Left lobe of liver (tissue), 2 donors: ENCODE measurements at places on chromosomes 16 and 17. TPM values are rescaled to one million over a fixed set of nuclear protein-coding genes. Genes with fewer than 3 reads are reported as not detected.

The CCL7 gene
- total RNA-seq = not detected

The TTLL6 gene
- total RNA-seq = not detected

The ATAD5 gene
- total RNA-seq = 0.45 TPM

GRCh38 chr16:55488306-55488705 is 9.3 kb downstream of the MMP2 start:
- no peak for DNase-seq

DNA sequence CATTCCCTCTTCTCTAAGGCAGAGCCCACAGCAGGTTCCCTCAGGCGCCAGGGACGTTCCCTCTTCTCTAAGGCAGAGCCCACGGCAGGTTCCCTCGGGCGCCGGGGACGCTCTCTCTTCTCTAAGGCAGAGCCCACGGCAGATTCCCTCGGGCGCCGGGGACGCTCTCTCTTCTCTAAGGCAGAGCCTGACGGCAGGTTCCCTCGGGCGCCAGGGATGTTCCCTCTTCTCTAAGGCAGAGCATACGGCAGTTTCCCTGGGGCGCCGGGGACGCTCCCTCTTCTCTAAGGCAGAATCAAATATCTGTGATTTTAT is 24.3 kb downstream of the ACSF3 start:
- DNase-seq = no peak

DNA sequence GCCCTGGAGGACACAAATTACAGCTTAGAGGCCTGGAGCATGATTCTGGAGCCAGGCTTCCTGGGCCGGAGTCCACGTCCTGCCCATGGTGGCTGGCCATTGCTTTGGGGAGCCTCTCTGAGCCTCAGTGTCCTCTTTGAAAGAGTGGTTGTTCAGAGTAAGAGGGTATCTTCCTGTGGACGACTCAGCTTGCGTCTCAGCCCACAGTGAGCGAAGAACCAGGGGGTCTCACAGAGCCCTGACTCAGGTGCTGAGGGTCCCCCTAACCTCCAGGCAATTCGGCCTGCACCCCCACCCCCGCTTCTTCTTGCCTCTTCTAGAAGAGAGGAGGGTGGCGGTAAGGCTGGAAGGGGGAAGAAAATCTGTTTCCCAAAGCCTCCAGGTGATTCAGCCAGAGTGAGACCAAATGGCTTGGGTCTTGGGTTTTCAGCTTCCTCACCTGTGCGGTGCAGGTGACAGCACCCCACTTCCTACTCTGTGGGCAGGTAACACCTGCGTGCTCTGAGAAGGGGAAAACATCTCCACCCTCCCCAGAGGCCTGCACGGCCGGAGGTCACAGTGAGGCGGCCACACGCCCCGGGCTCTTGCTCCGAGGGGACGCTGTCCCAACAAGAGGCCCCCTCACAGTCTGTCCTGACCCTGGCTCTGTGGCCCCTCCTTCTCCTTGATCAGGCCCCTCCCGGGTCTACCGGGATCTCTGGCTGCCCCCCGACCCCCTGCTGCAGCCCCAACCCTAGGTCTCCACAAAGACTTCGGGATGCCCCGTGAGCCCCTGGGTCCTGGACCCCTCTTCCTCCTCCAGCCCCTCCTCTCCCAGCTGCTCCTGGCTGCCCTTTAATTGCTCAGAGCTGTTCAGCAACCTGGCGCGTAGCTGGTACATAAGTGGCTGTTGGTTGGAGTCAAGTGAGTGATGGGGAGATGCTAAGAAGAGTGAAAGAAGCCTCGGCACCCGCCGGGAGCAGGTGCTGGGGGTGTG is 119.2 kb downstream of the METRNL start:
- DNase-seq = no peak

- DNase-seq = peak; percentile 91
Observed at GRCh38 chr16:68737046-68737729, at the start of gene CDH1. Gene CDH1, plus strand, starts transcription at chr16:68737292. Its CDS starts 124 bp downstream, at chr16:68737416.
